ENCODE measurements at places on chromosomes 2 and 18.

GRCh38 chr2:239598011-239598731 is 197.4 kb upstream of the HDAC4 start:
- no peak for DNase-seq

DNA sequence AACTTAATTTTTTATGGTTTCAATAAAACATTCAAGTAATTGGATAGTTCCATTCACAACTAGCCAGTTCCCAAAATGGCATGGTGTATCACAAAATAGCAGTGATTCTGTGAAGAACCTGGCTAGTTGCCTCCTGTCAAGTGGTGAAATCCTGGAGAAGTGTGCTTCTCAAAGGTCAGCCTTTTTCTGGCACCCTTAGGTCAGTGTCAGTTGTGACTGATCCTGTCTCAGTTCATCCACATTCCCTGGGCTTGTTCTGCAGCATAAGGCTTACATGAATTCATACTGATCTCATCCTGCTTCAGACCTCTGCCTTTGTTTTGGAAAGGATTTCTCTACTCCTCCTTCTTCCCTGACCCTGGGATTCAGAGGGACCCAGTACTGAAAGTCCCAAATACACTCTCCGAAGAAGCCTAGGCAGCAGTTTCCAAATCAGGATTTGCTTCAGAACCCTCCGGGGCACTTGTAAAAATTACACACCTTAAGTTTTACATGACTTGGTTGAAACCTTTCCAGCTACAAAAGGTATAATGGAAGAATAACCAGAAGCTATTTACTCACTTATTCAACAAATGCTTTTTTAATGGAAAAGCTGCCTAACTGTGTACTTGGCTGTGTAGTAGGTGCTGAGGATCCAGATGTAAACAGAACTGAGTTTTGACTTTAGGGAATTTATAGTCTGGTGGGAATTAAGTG is 11.0 kb downstream of the MAP3K20 start:
- no peak for DNase-seq

DNA sequence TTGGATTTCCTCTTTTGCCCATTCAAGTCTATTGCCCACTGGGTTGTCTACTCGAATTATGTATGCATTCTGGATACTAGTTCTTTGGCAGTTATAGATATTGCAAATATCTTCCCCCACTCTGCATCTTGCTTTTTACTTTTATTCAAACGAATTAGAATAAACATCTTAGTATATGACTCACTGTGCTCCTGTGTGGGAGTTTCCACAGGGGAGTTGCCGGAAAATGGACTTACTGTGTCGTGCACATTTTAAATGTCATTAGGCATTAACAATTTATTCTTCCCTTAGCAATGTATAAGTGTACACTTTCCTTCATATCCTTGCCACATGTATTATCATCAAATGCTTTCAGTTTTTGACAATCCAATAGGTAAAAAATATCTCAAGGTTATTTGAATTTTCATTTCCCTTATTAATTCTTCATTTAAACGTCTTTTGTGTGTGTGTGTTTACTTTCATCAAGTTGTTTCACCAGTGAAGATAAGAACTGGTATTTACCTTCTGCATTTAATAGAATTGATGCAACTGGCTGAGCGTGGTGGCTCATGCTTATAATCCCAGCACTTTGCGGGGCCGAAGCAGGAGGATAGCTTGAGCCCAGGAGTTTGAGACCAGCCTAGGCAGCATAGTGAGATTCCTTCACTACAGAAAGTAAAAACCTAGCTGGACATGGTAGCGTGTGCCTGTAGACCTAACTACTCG is 4.6 kb upstream of the UGT1A5 start:
- DNase-seq = no peak

DNA sequence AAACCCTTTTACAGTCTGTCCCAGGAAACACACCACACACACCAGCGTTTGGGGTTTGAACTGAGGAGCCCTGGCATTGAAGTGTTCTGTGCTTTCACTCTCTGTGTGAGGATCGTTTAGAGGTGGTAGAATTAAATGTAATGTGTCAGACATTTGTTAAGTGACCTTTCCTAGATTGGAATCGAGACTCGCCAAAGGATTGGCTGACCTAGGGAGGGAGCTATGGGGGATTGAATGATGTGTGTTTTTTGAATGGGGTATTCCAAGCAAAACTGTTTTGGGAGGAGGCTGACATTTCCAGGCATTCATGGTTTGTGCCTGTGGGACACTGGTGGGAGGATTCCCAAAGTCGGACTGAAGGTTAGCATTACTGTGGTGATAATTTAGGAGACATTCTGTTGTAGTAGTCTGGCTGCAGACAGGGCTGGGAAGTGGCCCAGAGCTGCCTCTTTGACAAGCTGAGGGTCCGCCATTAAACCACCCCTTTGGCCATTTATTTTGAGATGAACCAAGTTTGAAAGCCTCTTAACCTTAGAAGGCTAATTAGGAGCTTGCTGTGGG is 1.7 kb downstream of the MYO1B start:
- DNase-seq = no peak

DNA sequence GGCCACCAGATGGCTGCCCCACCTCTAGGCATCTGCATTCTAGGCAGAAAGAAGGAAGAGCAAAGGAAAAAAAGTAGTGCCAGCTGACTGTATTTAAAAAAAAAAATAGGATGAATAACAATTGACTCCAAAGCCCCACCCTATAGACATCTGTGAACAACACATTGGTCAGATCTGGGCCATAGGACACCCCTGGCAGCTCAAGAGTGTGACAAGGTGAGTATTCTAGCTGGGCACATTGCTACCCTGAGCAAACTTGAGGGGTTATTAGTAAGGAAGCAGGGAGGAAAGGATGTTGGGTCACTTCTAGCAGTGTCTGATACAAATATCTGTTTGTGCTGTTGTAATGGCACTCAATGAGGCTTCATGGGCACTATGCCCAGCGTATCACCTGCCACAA is 58.6 kb upstream of the NPAS2 start:
- DNase-seq = no peak

GRCh38 chr2:64848945-64849344 is 140.3 kb upstream of the SLC1A4 start:
- DNase-seq = no peak

Data from activated T-helper 9 cell treated with anti-CD3 and anti-CD28 coated beads, Interleukin-2, amount 50 U/mL, for 16 hours (primary cell).